ENCODE measurements at places on chromosomes 1 and 21.

GRCh38 chr1:66542811-66543767, 9.1 kb downstream of the SGIP1 start:
- no peak for DNase-seq

DNA sequence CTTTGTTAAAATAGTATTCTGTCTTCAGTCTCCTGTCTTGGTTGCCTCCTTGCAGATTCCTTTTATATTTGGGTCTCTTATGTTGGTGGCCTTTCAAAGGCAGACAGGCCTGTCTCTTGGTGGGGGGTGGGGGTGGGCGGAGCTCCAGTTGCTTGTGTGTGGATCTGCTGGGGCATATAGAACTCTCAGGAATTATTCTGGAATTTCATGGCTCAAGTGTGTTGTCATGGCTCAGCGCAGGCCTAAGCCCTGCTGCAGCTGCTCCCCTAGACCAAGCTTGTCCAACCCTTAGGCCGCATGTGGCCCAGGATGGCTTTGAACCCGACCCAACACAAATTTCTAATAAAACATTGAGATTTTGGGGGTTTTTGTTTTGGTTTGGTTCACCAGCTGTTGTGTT, 8.0 kb downstream of the C1orf35 start:
- DNase-seq = no peak

DNA sequence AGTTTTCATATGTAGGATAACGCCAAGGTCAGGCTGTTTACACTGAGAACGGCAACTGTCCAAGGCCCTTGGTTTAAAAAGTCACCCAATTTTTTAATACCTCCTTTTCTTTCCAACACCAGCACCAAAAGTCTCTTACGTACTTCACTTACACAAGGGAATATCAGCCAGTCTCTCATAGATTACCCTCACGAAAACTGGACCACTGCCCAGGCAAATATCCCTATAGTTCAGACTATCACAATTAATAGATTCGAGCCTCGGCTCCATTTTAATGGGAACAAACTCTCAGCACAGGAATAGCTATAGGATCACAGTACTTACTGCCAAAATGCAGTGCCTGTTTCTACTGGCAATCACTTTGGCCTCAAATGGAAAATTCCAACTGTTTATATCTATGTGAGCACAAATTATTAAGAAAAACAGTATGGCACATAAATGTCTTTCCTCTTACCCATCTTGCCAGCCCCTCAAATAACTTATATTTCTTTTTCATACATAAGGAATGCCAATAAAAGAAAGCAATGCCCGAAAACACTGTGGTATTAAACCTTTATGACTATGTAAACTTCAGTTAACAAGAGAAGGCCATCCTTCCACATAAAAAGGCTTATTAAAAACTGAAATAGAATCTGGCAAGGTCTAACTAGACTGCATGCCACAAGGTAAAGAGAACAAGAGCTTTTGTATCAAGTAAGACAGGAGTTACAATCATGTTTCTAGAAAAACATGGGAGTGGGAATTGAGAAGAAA, 97.8 kb downstream of the SLC45A1 start:
- no peak for DNase-seq

- DNase-seq = peak; percentile 52
Measured at GRCh38 chr1:31955917-31956736, 18.0 kb upstream of the PTP4A2 start.

- DNase-seq = no peak
Measured at GRCh38 chr1:187862506-187862905, 1033.8 kb downstream of the PLA2G4A start.

GRCh38 chr21:22575165-22575584, 1577.0 kb downstream of the NCAM2 start:
- no peak for DNase-seq

GRCh38 chr1:226107471-226108460, 45.2 kb downstream of the H3-3A start:
- DNase-seq = no peak

- DNase-seq = no peak
Measured at GRCh38 chr1:234495231-234495990, 16.4 kb upstream of the TARBP1 start.

DNA sequence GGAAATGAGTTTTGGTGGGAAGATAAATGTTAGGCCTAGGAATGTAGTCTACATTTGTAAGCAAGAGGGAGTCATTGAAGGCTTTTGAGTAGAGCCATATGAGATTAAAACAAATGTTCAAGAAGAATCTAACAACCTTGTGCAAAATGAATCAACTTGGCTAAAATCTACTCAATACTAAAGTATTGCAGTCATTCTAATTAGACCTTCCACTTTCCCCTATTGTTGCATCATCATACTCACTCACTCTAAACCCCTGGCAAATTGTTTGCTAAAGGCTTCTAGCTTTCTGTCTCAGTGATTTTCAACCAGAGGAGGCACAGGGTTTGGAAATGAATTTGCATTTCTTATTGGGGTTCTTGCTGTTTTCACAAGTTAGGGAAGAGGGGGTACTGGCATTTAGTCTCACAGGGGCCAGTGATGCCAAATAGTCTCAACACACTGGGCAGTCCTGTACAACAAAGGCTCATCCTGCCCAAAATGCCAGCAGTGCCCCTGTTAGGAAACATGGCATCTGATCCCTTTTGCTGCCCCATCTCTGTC, 85.3 kb downstream of the SEC16B start:
- no peak for DNase-seq

DNA sequence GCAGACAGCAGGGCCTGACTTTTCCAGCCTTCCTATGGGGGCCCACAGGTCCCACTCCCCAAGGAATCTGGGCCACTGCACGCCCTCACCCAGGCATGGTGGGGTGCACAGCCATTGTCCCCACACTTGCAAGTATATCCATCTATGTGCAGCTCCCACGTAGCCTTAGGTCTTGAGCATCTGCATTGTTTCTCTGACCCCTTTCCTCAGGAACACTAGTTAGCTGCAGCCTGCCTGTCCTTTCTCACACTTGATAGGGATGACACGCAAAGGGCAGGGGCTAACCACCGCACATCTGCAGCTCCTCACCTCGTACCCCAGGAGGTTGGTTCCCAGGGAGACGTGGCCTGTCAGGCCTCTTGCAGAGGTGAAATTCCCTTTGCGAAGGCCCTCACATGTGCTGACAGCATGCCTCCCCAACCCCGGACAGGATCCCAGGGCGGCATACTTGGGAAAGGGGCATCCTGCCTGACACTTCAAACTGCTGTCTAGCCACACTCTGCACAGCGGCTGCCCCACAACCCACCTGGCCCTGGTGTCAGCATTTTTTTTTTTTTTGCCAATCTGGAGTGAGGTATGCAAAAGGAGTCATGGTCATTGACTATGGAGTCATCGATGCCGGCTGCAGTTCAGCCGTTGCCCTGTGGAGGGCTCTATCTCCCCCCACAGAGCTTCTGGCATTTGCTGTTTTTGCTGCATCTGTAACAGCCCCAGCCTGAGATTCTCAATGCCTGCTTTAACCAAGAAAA, 5.0 kb downstream of the JMJD4 start:
- no peak for DNase-seq

DNA sequence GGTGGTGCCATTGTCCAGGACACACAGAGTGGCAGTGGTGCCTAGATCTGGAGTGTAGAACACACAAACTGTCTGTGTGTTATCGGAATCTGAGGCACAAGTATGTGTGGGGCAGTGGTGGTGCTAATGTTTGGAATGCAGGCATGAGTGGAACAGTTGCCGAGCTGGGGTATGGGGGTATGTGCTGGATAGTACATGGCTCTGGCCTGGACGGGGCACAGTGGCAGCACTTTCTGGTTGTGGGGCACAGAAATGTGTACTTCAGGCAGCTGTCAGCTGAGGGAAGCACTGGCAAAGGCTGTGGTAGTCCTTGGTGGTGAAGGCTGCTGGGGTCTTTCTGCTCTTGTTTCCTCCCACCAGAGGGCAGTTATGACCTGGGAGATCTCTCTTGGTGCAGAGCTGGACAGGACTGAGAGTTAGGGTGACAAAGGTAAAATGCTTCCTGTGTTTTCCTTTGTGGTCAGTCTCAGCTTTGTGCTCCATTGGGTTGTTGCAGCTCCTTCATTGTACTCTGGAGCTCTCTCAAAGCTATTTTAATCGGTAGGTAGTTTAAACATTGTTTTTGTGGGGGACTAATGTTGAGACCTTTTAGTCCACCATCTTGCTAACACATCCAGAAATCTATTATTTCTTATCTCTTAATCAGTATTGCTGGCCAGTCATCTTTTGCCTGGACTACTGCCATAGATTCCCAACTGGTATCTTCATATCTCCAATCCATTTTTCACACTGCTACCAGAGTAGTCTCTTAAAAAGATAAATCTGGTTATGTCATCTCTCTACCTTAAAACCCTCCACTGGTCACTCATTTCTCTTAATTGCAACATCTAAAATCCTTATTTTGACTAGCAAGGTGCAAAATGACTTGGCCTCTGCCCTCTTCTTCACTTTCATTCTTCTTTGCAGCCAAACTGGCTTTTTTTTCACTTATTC, 83.9 kb upstream of the NBPF4 start:
- DNase-seq = no peak

GRCh38 chr1:206782448-206782847, 10.2 kb upstream of the IL10 start:
- DNase-seq = no peak

- no peak for DNase-seq
Measured at GRCh38 chr1:230536641-230537155, 105.6 kb upstream of the COG2 start.

DNA sequence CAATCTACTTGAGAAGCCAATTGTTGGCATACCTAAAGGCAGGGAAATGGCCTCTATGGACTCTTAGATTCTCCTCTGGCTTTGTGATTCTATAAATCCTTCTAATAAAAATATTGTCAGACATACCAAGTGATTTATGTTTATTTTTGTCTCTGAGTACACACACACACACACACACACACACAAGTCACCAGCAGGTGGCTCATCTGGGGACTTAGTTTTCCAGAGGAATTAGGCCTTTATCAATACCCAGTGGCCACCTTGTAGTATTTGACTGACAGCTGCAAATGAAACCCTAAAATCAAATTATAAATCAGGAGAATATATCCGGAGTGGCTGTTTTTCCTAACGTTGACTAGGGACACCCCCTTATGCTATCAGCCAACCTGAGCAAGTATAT, 258.5 kb downstream of the BRINP2 start:
- no peak for DNase-seq

DNA sequence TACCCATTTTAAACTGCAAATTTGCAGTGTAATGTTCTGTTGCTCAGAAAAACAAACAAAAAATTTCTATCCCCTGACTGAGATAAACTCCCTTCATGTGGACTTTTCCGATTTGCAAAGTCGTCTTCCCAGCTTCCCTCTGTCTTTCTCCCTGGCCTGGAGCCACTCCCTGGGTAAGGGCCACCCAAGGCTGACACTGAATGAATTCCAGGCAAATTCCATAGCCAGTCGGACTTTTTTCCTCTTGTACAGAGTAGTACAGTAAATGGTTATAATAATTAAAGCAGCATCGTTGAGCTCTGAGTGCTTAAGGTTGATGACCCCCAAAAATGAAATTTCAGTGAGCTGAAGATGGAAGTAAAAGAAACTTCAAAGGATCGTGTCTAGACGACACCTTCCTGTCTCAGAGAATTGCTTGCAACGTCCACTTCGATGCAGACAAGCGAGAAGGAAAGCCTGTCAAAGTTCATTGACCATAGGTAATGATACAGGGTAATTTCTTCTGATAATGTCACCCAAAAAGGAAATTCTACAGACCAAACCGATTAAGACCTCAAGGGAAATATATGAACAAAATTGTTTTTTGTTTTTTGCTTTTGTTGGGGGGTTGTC, 33.6 kb upstream of the LHX8 start:
- no peak for DNase-seq

- DNase-seq = no peak
Measured at GRCh38 chr1:96598416-96599168, 123.0 kb upstream of the PTBP2 start.

- DNase-seq = no peak
Measured at GRCh38 chr1:10561955-10562354, 87.2 kb downstream of the PEX14 start.

DNA sequence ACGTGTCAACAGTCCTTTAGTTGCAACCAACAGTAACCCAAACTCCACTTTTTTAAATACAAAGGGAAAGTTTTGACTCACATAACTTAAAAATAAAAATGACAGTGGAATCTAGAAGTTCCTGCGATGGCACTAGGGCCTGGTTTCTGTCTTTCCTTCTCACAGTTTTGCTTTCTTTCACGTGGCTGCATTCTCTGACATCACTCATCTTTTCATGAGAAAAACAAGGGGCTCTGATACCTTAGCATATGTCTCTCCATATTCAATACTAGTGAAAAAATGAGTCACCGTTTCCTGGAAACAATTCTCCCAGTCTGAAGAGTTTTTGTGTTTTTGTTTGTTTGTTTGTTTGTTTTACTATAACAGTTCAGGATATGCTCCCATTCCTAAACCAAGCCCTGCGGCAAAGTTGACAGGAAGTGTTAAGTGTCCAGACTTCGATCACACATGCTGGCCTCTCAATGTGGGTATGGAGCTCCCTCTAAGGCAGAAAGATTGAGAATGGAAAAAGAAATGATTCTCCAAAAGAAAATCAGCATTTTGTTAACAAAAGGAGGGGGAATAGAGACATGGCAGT, 483.3 kb downstream of the TTLL7 start:
- no peak for DNase-seq

DNA sequence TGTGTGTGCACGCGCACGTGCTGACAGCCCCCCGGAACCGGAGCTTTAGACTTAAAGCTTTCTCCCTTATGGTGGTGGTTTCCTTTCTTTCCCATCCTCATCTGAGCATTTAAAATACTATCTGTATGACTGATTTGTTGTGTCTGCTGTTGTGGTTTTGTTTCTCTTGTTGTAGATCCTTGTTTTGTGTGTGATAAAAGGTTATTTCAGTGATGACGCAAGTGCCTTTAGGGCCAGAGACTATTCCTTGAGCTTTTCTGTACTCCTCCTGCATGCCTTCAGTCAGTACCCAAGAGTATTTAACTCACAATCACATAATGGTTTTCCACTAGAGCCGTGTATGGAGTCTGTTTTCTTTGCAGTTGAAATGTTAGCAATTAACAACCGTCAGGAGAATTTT, 45.4 kb downstream of the LCA5L start:
- no peak for DNase-seq

GRCh38 chr1:228684607-228685006, 50.7 kb upstream of the RHOU start:
- DNase-seq = no peak

DNA sequence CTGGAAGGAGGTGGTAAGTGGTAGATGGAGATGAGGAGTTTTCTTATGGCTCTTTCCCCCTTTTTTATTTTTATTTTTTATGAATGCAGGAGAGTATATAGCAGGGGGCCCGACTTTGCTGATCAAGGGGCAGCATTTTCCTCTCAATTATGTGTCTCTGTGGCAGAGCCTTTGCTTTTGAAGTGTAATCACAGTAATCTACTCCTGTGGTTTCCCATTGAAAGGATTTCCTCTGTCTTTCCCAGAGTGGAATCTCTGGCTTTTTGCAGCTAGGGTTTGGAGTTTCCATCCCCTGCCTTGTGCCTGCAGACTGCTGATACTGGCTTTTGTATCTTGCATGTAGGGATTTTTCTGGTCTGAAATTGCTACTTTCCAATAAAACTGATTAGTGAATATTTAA, 29.1 kb downstream of the ARID1A start:
- DNase-seq = no peak

DNA sequence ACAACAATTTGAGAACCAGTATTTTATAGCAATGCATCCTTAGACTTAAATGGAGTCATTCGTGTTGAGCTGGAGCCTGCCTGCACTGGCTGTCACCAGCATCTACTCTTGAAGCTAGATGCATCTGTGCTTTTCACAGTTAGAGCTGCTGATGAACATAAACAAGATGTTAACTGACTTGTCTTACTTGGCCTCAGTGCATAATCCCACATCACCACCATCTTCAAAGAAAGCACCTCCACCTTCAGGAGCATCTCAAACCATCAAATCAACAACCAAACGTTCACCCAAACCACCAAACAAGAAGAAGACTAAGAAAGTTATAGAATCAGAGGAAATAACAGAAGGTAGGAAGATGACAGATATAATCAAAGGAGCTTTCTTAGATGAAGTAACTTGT, 71.1 kb downstream of the TPR start:
- no peak for DNase-seq

Data from activated CD8-positive, alpha-beta memory T cell treated with anti-CD3 and anti-CD28 coated beads for 4 hours (primary cell).